ENCODE measurements at places on chromosomes 12 and 14. TPM values are rescaled to one million over a fixed set of nuclear protein-coding genes. Genes with fewer than 3 reads are reported as not detected.

Gene PTMS
- 504 TPM for total RNA-seq

Gene MANSC1
- total RNA-seq = 2.9 TPM

Gene FAM216A
- total RNA-seq = 11.3 TPM

Gene LRRC23
- 5.0 TPM for total RNA-seq

Gene MGAT4C
- 1.2 TPM for total RNA-seq

Gene CYP27B1
- 1.5 TPM for total RNA-seq

Gene PLEKHH1
- total RNA-seq = 3.3 TPM

Gene HELB
- 4.5 TPM for total RNA-seq

Gene GPRC5D
- not detected for total RNA-seq

Gene MFAP5
- total RNA-seq = 86.4 TPM

Gene NUDT14
- total RNA-seq = 17.5 TPM

Gene CLEC2A
- total RNA-seq = 0.84 TPM

Gene GPR135
- 6.7 TPM for total RNA-seq

Gene LTB4R
- total RNA-seq = 5.5 TPM

Gene RDH16
- total RNA-seq = 0.32 TPM

Gene NDUFB1
- 105 TPM for total RNA-seq

Gene KRT73
- not detected for total RNA-seq

Gene PLEK2
- 1.3 TPM for total RNA-seq

Gene AQP5
- not detected for total RNA-seq

Gene GSG1
- not detected for total RNA-seq

Gene TBX3
- 1.1 TPM for total RNA-seq

Gene ZNF219
- total RNA-seq = 24.2 TPM

Gene RERGL
- total RNA-seq = not detected

Gene DYRK2
- total RNA-seq = 52.6 TPM

Gene HSPA2
- total RNA-seq = 2.8 TPM

Gene TMEM119
- 1.8 TPM for total RNA-seq

Gene KRT85
- not detected for total RNA-seq

Gene CCT2
- total RNA-seq = 262 TPM

Gene SLC6A15
- total RNA-seq = 14.0 TPM

Gene UNG
- total RNA-seq = 20.5 TPM

Gene LMO3
- total RNA-seq = 0.99 TPM

Gene BCL2L2
- total RNA-seq = 19.6 TPM

Gene EMP1
- 71.7 TPM for total RNA-seq

Gene SLC10A1
- not detected for total RNA-seq

Gene MMP19
- 4.7 TPM for total RNA-seq

Gene AICDA
- not detected for total RNA-seq

Gene NOVA1
- total RNA-seq = 8.9 TPM

Gene ZDHHC22
- 0.50 TPM for total RNA-seq

Gene PZP
- not detected for total RNA-seq

Gene ITGA5
- total RNA-seq = 382 TPM

Gene SOAT2
- not detected for total RNA-seq

Data from astrocyte (in vitro differentiated cells and primary cell).